Stimulated activated CD8-positive, alpha-beta memory T cell treated with anti-CD3 and anti-CD28 coated beads, Interleukin-15, amount 100 ng/mL, for 4 hours (primary cell): ENCODE measurements at places on chromosomes 4 and X.

GRCh38 chr4:107937040-107937439 lies 5.7 kb downstream of the CYP2U1 start:
- no peak for DNase-seq

- DNase-seq = no peak
Observed at GRCh38 chr4:164207460-164207859, 546.5 kb upstream of the SMIM31 start.

DNA sequence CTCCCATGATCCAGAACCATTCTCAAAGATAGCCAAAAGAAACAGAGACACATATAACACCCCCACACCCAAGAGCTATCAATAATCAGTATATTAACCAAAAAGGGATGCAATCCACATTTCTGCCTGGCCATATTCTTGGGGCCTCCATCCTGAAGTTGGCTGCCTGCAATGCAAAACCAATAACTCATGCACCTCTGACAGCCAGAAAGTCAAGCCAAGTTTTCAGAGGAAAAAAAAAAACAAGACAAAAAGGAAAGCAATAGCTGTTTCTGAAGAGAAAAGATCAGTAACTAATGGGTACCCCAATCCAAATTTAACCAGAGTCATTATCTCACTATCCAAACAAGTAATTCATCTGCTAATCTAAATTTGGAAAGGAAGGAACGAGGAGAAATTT lies 7.3 kb upstream of the PRDM5 start:
- DNase-seq = no peak

DNA sequence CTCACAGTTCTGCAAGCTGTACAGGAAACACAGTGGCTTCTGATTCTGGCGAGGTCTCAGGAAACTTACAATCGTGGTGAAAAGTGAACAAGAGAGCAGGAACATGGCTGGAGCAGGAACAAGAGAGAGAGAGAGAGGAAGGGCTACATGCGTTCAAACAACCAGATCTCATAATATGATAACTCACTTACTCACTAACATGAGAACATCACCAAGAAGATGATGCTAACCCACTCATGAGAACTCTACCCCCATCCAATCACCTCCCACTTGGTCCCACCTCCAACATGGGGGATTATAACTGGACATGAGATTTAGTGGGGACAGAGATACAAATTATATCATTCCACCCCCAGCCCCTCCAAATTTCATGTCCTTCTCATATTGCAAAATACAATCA lies 9.8 kb upstream of the TLR1 start:
- no peak for DNase-seq

DNA sequence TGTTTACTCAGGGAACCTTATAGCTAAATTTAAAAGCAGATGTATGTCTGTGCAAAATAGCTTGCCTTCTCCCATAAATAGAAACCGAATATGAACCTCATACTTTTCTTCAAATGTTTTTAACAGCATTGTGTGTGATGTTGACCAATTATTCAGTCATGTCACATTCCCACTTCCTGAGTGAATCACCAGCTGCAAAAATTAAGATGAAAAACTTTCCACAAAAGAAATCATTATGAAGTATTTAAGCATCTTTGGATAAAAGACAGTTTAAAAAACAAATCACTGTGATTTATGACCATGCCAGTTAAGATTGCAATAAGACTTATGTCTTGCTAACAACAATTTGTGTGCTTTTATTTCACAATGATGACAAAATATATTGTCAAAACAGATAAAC lies 220.1 kb downstream of the PDGFC start:
- DNase-seq = no peak
